Central memory CD4-positive, alpha-beta T cell (primary cell): ENCODE measurements at places on chromosomes 1 and 21.

- no peak for DNase-seq
These were observed 40.7 kb downstream of the TRAPPC10 start for GRCh38 chr21:44052830-44053226.

- no peak for DNase-seq
These were observed 36.5 kb upstream of the CD5L start for GRCh38 chr1:157878059-157878458.

DNA sequence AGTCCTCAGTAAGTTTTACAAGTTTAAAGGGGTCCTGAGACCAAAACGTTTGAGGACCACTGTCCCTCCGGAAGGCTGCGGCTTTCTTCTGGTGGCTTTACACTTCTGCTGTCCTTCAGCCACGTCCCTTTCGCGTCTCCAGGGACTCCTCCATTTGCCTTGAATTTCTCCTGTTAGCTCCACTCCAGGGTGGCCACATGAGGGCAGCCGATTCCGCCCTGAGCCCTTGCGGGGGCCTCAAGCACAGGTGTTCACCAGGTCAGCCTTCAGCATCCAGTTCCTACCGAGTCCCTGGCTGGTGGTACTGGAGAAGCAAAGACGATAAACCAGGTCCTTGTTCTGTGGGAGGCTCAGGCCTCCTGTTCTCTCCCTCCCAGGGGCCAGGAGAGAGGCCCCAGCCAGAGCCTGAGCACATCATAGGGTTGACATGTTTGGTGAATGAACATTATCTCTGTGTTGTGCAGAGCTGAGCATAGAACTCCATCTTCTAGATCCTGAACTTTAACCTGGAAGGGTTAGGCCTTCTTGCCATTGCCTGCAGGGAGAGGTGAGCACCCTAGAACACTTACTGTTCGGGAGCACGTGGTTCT is 27.4 kb upstream of the COQ8A start:
- DNase-seq, result peak; percentile 8

GRCh38 chr1:205191622-205192021 is 19.9 kb downstream of the DSTYK start:
- no peak for DNase-seq

- no peak for DNase-seq
These were observed 40.1 kb downstream of the SLC9C2 start for GRCh38 chr1:173562813-173563212.

DNA sequence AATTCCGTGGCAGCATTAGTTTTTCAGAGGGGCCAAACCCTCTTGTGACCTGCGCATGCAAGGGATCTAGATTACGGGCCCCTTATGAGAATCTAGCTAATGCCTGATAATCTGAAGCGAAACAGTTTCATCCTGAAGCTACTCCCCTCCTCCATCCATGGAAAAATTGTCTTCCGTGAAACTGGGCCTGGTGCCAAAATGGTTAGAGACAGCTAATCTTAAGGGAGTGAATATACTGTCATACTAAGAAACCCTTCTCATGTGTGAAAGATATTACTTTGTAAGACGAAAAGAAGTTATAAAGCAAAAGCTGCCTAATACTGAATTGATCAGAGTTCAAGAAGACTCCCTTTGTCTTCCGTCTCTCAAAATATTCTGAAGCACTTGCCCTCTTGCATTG is 166.3 kb downstream of the DUSP10 start:
- no peak for DNase-seq

DNA sequence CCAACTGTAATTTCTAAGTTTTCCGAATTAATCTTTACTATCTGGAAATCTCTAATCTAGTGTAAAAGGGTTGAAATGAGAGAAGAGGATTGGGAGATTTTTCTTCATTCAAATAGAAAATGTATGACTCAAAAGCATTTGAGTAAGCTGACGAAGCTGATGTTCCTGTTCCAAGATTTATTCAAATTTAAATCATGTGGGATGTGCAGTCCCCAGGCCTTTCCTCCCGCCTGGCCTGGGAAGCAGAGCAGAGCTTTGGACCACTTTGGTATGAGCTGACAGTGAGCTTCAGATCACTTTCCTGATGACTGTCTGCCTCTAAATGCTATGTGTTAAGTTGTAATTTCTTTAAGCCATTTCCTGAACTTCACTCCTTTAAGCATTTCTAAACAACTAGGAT is 192.0 kb downstream of the DHRS3 start:
- DNase-seq, result no peak

GRCh38 chr1:94986783-94987182 is 59.9 kb upstream of the CNN3 start:
- DNase-seq, result no peak

DNA sequence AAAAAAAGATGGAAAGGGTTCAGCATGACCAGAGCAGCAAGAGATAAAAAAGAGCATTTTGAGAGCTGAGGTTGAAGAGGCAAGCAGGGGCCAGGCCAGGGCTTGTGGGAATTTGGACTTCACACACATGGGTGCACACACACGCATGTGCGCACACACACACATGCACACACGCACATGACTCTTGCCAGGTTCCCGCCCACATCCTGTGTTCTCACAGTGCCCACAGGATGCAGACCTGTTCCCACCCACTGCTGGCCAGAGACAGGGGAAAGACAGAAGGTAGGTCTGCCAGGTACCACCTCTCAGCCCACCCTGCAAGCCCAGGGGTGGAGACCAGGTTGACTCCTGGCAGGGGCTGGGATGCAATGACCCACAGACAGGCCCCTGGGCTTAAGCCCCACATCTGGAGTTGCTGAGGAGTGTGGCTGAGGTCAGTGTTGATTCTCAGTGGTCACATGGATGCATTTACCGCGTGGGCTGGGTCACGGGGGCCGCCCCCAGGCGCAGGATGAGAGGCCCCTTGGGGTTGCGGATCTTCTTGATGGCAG is 4.4 kb downstream of the COL16A1 start:
- DNase-seq, result peak; percentile 8

DNA sequence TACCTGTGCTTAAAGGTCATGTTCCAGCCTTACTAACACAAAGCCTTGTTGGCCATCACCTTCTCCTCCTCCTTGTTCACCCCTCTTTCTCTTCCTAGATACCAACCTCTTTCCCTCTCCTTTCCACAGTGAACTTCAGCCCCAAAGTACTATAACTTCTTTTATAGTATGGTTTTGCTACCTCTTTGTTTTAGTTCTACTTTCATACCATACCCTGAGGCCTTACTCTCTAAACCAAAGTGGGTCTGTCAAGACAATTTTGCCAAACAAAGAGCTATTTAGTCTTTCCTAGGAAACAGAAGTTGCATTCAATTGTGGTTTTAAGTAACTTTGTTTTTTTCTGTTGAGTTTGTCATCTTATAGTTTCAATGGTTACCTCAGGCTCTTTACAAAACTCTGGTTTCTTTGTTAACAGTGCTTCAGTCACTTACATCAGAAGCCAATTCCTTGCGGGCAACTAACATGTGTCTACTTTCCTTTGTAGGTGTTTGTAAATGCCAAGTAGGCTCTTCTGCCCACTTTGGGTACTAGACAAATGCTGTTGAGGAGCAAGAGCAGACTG is 623.9 kb upstream of the PKN2 start:
- no peak for DNase-seq

DNA sequence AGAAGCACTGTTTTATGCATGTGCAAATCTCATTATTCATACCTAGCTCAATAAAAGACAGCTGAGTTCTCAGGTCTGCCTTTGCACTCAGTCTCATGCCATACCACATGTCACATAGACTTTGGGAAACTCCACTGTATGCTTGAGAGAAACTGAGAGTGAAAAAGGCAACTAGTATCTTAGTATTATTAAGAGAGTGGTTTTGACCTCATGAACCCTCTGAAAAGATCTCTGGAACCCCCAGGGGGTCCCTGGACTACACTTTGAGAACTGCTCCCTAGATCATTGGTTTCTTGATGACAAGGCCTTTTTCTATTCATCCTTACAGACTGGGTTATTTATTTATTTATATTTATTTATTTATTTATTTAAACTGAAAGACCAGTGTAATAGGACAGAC is 3.7 kb upstream of the RHEX start:
- DNase-seq, result no peak

GRCh38 chr1:203428981-203429599 is 46.5 kb upstream of the PRELP start:
- no peak for DNase-seq

DNA sequence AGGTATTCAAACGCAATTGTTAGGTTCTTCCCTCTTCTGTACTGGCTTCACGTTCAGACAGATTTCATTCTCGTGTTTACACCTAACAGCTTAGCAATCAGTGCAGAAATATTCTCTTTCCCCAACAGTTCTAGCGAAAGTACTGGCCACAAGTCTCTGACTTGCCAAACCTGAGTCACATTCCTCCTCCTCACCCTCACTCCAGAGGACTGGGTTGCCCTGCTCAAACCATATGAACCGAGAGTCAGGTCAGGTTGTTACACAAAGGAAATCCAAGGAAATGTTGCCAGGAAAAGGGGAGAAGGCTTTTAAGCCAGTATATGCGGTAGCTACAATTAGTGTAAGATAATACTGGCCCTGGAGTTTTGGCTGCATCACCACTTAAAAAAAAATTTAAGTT is 282.5 kb downstream of the RGS7 start:
- no peak for DNase-seq

DNA sequence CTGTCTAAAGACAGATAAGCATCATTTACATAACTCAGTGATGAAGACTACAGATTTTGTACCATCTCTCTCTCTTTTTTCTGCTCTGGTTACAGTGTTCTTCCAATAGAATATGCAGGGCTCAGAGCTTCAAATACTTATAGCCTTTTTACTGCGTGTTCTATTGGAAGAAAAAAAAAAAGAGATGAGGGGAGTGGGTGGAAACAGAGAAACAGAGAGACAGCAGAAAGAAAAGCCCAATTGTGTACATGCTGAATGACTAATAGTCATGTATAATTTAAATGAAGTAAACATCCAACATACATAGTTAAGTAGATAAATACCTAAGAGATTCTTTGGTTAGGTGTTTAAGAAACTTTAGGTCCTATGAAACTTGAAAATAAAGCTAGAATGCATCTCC is 151.9 kb downstream of the HMCN1 start:
- no peak for DNase-seq

DNA sequence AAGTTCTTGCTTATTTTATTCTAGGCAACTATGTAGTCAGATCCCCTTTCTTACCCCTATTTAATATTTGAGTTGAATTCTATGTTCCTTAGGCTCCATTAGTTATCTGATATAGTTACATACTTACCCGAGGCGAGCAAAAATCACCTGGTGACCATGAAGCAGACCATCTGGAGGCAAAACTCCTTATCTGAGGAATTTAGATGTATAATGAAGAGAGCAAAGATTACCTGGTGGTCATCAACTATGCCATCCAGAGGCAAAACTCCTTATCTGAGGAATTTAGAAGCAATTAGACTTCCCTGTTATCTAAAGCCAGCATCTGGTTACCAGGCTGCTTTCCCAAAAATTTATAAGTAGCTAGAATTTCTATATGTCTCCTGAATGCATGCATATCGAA is 129.9 kb downstream of the PATJ start:
- no peak for DNase-seq

GRCh38 chr1:30909365-30910068 is 959 bp upstream of the SDC3 start:
- DNase-seq, result no peak

GRCh38 chr1:232463225-232463624 is 166.7 kb downstream of the SIPA1L2 start:
- no peak for DNase-seq
